CD4-positive, alpha-beta T cell treated with Interleukin-17A for 1 hour (primary cell): ENCODE measurements at places on chromosomes 7 and 10.

DNA sequence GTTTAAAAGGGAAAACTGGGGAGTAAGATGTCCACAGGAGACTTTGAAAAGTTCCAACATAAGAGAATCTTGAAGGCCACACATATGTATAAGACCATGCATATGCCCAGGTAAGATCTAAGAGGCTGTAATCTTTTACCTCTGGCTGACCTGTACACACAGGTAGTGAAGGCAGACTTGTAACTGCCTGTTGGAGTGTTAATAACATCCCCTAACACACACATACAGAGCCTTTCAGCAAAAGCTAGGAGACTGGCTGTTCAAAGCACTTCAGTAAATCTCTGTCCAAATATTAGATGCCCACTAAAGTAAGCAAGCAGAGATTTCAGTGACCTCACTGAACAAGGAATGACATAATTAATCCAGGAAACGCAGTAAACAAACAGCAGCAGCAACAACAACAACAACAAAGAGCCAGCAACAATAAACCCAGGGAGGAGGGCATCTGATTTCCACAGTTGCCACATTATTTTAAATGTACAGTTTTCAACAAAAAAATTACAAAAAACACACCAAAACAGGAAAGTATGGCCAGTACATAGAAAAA is 15.0 kb downstream of the CYP51A1 start:
- DNase-seq, result no peak

GRCh38 chr7:157318015-157318706 is 18.6 kb upstream of the DNAJB6 start:
- no peak for DNase-seq

GRCh38 chr10:119129721-119130120 is 25.8 kb downstream of the DENND10 start:
- no peak for DNase-seq

- DNase-seq, result no peak
These were observed 441.2 kb downstream of the PLXDC2 start for GRCh38 chr10:20257422-20257821.

DNA sequence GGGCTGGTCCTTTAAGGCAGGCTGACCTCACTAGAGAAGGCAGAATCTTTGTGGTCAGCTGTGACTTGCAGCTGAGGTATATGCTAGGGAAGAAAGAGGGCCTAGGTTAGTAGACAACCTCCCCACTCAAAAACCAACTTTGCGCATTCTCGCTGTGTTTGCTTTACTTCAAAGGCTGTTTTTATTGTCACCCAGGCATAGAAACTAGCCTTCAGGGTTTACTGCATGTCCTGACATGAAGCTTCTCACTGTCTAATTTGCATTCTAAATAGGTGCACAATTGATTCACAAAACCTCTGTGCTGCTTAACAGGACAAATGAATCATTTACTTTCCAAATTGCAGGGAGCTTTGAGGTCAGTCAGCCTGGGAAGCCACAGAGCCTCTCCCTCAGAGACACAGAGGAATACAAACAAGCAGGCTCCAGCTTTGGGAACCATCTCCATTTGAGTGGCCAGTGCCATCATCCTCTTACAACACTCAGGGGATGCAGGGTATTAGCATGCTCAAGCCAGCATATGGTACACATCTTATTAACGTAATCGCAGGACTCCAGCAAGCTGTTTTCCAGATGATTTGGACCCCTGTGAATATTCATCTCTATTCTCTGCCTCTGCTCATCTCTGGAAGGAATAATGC is 596.4 kb upstream of the GHITM start:
- no peak for DNase-seq

DNA sequence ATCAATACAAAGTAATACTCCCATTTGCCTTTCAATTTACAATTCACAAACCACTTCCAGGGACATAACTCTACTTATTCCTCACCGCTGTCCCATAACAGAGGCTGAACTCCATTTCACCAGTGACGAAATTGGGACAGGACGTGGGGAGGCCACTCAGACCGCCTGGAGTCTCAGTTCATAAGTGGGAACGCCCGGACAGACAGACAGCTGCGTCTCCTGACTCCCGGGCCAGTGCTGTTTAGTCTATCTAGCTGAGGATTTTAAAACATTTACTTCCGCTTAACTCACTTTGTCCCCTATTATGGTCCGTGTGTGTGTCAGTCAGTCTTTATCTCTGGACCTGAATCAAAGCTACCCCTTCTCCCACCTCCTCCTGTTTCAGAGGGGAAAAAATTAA is 67.4 kb upstream of the ZNF438 start:
- no peak for DNase-seq

DNA sequence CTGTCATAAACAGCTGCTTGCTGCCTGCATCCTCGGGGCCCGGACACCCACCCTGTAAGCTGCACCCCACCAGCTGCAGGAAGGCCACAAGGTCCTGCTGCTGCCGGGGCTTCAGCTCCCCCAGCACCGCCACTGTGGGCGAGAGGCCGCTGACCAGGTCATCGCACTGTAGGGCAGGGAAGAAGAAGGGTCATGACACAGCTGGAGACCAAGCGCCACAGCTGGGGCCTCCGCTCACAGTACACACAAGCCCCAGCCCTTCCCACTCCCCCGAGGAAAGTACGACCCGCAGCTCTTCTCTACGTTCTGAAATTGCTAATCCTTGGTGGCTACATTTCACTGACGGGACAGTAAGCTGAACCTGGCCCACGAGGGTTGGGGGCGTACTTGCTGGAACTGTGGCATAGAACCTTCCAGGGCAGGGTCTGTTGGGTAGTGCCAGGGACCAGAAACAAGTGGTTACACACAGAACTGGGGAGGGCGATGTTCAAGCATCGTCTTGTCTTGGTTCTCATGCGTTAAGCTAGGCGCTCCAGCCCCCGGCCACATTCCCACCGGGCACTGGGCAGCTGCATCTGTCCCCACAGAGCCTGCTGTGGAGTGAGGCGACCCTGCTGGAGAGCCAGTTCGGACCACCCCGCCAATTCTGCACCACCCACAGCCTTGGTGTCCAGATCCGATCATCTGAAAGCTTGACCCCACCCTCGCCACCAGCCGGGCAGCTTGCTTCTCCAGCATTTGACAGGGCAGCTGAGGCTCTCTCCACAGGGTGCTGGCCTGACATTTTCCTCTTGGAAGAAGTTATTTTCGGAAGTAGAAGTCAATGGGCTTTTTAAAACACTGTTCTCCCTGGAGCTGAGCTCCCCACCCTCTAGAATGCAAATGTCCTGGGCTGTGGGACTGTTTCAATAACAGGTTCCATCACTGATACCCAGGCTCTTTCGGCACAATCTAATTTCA is 50.8 kb downstream of the GSDME start:
- DNase-seq, result no peak

DNA sequence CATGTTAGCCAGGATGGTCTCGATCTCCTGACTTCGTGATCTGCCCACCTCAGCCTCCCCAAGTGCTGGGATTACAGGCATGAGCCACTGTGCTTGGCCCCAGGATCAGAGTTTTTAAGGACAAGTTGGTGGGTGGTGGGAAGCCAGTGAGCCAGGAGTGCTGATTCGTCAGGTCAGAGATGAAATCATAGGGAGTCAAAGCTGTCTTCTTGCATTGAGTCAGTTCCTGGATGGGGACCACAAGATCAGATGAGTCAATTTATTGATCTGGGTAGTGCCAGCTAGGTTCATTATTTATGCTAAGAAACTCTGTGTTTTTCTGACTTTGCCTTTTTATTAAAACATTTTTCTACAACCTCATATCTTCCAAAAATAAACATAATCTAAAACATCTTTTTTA is 423.8 kb downstream of the ARL4A start:
- DNase-seq, result no peak

GRCh38 chr7:103932389-103932788 is 57.1 kb downstream of the RELN start:
- no peak for DNase-seq

- DNase-seq, result no peak
These were observed 198.3 kb downstream of the RPS24 start for GRCh38 chr10:78231939-78232338.

GRCh38 chr10:51485668-51486067 is 213.7 kb downstream of the CSTF2T start:
- DNase-seq, result no peak
